ENCODE measurements at places on chromosomes 4 and X.
A peak's percentile ranks its signal among the peaks of the same experiment; 100 is the strongest.

- no peak for DNase-seq
These were observed 2.3 kb downstream of the PDGFRA start for GRCh38 chr4:54231419-54231767.

GRCh38 chr4:19187691-19188090 lies 1064.0 kb upstream of the SLIT2 start:
- no peak for DNase-seq

DNA sequence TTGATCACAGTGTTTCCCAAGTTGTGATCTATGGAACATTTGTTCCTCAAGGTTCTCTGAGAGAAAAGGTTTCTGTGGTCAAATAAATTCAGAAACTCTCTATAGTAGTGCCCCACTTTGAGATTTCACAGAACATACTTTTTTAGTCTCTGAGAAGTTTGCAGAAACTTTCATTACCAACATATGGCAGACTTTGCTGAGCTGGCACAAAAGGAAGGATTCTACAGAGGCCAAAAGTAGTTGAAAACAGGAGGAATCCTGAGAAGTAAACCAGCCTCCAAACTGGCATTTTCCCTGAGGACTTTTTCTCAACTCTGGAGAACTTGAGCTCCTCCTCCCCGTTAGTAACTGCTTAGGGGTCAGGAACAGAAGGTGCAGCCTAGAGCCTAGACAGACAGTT lies 117.8 kb upstream of the ESX1 start:
- DNase-seq = no peak

GRCh38 chr4:174882317-174882992 lies 35.7 kb upstream of the ADAM29 start:
- DNase-seq = no peak

GRCh38 chr4:147727476-147728028 lies 4.3 kb upstream of the ARHGAP10 start:
- no peak for DNase-seq

GRCh38 chr4:16668488-16668887 lies 230.0 kb downstream of the LDB2 start:
- DNase-seq = no peak

GRCh38 chr4:182955411-182955810 lies 38.2 kb upstream of the DCTD start:
- no peak for DNase-seq

GRCh38 chr4:169209388-169209883 lies 61.3 kb downstream of the SH3RF1 start:
- no peak for DNase-seq

GRCh38 chr4:88054901-88055300 lies 47.5 kb downstream of the PKD2 start:
- peak; percentile 74 for DNase-seq

DNA sequence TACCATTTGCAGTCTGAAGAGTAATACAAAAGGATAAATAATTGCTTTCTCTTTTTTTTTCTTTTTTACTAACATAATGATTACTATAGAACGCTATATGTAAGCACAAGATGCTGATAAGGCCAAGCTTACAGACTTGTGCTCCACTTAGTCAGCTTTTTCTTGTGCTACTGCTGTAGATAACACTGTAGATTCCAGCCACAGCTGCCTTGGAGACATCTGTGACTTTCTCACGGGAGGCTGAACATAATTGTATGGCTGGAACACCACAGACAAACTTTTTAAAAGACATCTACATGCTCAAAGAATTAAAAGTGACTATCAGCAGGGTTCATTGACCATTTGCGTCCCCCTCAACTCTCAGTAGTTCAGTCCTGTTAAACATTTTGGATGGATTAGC lies 381.7 kb upstream of the AMOT start:
- DNase-seq = no peak

DNA sequence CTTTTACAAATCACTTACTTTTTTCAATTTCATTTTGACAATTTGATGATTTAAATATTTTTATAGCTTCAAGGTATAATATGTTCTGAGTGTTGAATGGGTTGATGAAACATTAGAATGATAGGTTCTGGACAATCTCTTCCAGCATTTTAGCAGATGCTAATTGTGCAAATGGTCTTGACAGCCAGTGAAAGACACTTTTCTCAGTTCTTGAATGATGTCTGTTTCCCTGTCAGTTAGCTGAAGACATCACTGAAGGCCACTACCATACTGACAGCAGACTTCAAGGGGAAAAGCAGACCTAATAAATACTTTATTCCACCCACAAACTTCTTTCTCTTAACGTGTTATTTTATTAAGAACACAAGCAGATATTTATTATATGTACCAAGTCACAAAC lies 498.6 kb downstream of the GRXCR1 start:
- no peak for DNase-seq

DNA sequence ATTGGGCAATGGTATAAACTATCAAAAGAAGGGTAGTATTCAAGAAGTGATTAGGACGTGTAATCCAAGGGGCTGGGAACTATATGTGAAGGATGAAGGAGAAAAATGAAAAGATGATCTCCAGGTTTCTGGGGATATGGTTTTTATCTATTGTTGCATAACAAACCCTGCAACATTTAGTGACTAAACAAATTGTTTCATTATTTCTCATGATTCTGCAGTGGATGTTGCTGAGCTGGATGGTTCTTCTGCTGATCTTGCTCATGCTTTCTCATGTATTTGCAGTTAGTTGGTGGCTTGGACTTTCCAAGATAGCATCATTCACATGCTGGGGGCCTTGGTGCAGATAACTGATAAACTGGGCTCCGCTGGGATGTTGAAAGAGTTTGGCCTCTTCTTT lies 29.1 kb downstream of the PHOX2B start:
- DNase-seq = no peak

- DNase-seq = no peak
These were observed 177.1 kb downstream of the BMPR1B start for GRCh38 chr4:94934864-94935263.

GRCh38 chr4:59698041-59698440 lies 1502.1 kb upstream of the ADGRL3 start:
- DNase-seq = no peak

- DNase-seq = no peak
These were observed 187.9 kb downstream of the KDR start for GRCh38 chr4:54937501-54937900.

DNA sequence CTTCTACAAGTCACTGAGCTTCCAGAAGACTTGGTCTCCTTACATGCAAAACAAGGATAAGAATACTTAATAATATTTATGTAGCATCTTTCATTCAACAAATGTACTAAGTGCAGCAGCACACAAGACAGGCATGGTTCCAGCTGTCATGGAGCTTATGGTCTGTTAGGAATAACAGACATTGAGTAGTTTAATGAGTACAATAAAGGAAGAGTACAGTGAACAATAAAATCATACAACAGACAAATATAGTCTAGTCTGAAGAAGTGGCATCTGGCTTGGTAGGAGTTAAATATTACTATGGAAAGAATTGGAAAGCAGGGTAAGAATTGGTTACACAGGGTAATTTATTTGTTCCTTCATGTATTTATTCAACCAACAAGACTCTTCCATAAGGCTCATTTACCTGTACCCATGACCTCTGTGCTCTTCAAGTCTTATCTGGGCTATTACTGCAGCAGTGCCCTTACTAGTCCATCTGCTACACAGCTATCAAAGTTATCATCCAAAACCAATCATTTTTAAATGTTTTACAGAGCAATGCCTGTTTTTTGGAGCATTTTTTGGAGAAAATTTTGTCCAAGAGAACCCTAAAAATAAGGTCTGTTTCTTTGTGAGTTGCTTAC lies 101.1 kb upstream of the RPL34 start:
- DNase-seq = no peak

GRCh38 chr4:176207839-176208238 lies 12.5 kb upstream of the SPATA4 start:
- no peak for DNase-seq

- no peak for DNase-seq
These were observed 1052.6 kb downstream of the RPA4 start for GRCh38 chrX:97936296-97936695.

- no peak for DNase-seq
These were observed 25.8 kb downstream of the WFS1 start for GRCh38 chr4:6295495-6295894.

GRCh38 chrX:110021258-110022022 lies 18.5 kb downstream of the TMEM164 start:
- DNase-seq = no peak

DNA sequence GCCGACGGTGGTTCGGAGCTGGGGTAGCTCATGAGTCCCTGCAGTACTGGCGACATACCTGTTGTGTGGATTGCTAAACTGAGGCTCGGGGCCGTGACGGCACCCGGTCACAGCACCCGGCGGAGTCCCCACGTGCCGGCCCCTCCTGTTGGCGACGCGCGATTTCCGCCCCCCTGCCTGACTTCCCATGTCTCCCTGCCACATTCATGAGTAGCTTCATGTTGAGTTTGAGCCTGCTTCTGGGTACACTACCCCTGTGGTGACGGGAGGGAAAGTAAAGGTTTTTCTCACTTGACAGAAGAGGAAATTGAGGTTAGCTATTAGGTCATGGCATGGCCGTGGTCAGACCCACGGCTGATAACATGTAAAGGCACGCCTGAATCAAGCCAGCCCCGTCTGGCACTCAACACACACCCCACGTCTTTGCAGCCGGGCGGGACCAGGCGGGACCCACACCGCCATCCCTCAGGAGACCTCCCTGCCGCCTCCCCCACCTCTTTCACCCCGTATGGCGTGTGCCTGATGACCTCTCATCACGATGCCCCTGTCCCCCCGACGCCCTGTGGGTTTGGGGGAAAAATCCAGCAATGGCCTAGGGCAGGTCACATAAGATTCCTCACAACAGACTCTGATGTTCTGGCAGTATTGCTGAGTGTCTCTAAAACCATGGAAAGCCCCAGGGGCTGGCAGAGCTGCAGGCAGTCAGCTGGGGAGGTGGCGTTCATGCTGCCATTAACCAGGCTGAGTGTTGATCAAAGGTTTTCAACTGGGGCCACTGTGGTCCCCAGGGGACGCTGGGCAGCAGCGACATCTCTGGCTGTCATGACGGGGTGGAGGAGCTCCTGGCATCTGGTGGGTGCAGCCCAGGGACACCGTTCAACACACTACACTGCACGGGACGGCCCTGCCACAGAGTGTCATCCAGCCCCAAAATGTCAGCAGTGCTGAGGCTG lies 29.2 kb downstream of the P2RY8 start:
- DNase-seq = no peak

DNA sequence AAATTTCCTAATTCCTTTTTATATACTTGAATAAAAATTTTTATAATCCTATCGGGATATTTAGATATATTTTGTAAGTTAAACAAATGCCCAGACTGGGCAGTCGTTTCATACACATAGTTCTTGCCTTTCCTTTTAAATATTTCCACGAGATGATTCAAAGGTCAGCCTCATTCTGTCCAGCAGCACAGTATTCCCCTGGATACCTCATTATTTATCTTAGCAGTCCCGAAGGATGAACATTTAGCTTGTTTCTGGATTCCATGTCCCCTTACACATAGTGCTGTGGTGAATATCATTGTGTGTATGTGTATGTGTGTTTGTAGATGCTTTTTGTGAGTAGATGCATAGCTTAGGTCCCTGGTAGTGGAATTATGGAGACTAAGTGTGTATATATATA lies 38.3 kb downstream of the RAPGEF2 start:
- DNase-seq = no peak

DNA sequence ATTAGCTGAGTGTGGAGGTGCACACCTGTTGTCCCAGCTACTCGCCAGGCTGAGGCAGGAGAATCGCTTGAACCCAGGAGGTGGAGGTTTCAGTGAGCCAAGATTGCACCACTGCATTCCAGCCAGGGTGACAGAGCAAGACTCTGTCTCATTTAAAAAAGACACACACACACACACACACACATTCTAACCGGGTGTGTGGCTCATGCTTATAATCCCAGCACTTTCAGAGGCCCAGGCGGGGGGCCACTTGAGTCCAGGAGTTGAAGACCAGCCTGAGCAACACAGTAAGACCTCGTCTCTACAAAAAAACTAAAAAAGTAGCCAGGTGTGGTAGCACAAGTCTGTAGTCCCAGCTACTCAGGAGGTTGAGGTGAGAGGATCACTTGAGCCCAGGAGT lies 152.3 kb downstream of the LRBA start:
- DNase-seq = no peak

DNA sequence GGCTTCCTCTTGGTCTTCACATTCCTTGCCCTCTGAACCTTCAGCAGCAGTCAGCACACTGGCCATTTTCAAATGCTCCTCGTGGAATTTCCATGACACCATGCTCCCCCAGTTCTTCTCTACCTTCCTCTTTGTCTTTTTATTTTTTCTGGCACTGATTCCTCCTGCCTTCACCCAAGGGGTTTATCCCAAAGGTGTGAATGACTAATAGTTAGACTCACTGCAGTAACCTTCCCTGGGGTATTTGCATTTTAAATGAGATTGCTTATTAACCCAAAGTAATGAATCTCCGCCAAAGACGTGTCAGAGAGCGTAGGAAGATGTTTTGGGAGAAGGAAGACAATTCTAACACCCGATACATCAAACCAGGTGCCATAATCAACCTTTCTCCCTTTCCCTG lies 36.2 kb downstream of the CD40LG start:
- no peak for DNase-seq

DNA sequence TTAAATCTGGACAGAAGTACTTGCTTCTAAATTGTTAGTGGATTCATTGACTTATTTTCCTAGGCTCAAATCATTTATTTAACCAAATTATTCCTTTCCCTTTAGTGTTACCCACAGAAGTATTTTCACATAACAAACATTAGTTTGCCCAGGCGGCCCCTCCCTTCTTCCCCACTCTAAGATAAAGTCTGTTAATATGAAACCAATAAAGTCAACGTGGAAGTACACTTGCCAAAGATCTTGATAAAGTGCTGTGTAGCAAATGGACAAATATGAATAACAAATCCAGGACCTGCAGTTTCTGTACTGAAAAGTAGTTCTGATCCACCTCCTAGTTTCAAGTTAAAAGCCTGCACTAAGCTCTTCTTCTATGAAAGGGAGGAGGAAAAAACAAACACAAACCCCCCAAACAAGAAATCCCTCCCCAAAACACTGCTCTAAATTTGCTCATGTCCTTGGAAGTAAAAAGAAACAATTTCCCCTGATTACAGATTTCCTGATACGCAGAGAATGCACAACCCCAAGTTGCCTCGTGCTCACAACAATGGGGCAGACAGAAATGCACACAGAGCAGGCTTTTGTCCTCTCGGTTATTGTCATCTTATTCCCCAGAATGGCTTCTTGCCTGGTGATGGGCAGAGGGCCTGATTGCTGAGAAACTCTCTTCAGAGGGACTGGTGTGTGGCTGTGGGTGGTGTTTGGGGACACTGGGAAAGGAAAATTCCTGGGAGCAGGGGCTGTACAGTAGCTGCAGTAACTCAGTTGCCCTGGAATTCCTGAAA lies 23.2 kb downstream of the TMSB4X start:
- no peak for DNase-seq

DNA sequence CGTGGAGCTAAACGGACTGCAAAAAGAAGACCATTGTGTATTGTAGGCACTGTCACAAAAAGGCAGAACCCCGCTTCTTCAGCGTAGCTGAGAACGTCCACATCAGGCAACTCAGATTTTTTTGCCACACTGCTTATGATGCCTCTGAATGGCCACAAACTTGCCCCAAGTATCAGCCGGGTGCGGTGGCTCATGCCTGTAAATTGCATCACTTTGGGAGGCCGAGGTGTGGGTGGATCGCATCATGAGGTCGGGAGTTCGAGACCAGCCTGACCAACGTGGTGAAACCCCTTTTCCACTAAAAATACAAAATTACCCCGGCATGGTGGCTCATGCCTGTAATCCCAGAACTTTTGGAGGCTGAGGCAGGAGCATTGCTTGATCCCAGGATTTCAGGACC lies 14.9 kb upstream of the IL3RA start:
- DNase-seq = no peak

GRCh38 chr4:96170198-96170597 lies 330.3 kb downstream of the PDHA2 start:
- DNase-seq = no peak
